ENCODE measurements at places on chromosomes 6 and 20.
A peak's percentile ranks its signal among the peaks of the same experiment; 100 is the strongest.

- no peak for DNase-seq
These were observed 280.4 kb downstream of the UBE3D start for GRCh38 chr6:82785206-82785605.

DNA sequence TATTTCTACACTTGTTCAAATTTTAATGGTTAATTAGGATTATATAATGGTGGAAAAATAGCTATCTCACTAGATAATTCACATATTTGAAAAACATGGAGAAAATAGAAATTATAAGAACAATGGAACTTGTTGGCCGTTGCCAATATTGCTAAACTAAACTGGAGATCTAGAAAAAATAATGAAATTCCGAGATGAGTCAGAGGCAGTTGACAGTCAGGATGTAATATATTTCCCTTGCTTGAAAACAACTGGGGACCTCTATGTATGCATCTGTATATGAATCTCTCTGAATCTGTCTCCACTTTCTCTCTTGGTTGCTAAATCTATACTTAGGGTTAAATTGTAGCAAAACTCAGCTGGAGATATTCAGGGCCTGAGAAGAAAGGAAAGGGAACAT, 1108.2 kb upstream of the GJE1 start:
- no peak for DNase-seq

- DNase-seq, result no peak
These were observed 102.6 kb downstream of the PERP start for GRCh38 chr6:138004430-138005287.

- no peak for DNase-seq
These were observed 434.5 kb upstream of the MANEA start for GRCh38 chr6:95142661-95143335.

- no peak for DNase-seq
These were observed 2.6 kb downstream of the TRERF1 start for GRCh38 chr6:42448927-42449659.

GRCh38 chr6:75308250-75308988, 23.8 kb upstream of the TMEM30A start:
- DNase-seq, result no peak

DNA sequence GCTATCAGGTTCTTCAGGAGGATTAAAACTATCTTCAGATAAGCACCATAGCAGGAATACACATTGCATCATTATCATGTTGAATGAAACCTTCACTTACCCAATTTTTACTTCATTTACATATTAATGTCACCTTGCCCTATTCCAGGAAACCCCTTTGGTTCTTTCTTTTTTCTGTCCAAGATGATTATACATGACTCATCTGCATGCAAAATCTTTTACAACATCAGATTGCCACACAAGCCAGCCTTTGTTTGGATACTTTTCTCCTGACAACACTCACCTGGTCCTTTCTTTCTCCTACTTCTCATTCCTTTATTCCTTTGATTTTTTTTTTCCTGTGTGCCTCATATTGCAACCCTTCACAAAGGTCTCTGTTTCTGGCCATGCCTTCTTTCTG, 200.5 kb upstream of the POU3F2 start:
- no peak for DNase-seq

DNA sequence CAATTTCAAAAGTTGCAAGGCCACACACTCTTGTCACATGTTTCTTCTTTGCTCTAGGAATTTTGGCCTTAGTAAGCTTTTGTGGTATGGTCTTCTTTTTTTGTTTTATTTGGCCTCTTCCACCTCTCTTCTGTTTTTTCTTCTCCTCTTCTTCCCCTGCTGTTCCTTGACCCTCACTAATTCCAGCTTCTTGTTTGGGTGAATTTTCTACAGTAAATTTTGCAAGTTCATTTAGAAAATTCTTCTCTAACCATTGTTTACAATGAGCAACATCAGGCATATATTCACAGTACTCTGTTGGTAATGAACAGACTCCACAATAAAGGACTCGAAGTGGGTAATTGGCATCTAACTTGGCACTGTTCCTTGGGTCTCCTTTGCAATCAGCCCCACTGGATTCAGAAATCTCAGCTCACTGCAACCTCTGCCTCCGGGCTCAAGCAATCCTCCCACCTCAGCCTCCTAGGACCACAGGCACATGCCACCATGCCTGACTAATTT, 5.0 kb downstream of the ASIP start:
- DNase-seq, result no peak

- peak; percentile 14 for DNase-seq
These were observed 71.1 kb upstream of the THEMIS start for GRCh38 chr6:127971945-127972391.

GRCh38 chr20:52722926-52723688, 249.1 kb upstream of the TSHZ2 start:
- no peak for DNase-seq

- DNase-seq, result no peak
These were observed 43.0 kb upstream of the HLA-E start for GRCh38 chr6:30446259-30446658.

- DNase-seq, result no peak
These were observed 129.4 kb downstream of the TRIM27 start for GRCh38 chr6:28794175-28795002.

DNA sequence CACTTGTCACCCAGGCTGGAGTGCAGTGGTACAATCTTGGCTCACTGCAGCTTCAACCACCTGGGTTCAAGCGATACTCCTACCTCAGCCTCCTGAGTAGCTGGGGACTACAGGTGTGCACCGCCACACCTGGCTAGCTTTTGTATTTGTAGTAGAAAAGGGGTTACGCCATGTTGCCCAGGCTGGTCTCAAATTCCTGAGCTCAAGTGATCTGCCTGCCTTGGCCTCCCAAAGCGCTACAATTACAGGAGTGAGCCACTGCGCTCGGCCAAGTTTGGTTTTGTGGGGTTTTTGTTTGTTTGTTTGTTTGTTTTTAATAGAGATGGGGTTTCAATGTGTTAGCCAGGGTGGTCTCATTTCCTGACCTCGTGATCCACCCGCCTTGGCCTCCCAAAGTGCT, 12.3 kb downstream of the LOC128125822 start:
- no peak for DNase-seq

DNA sequence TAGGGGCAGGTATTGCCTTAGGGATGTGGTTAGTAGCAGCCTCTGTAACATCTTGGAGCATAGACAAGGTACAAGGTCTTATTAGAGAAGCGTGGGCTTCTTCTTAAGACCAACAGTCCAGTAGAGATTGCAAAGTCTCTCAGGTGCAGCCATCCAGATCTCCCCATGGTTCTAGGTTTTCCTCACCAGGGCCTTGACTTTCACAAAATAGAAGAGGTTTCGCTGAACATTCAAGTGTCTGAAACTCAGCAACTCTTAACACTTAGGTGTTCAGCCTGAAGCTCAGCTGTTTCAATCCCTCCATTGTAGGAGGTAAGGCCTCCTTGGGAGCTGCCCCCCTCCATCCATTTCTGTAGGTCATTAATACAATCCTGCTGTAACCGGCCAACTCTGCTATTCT, 44.4 kb downstream of the GOPC start:
- no peak for DNase-seq

All from activated CD8-positive, alpha-beta memory T cell treated with anti-CD3 and anti-CD28 coated beads for 1 hour (primary cell).